ENCODE measurements at places on chromosomes 7 and 10. TPM values are rescaled to one million over a fixed set of nuclear protein-coding genes. Genes with fewer than 3 reads are reported as not detected.

DNA sequence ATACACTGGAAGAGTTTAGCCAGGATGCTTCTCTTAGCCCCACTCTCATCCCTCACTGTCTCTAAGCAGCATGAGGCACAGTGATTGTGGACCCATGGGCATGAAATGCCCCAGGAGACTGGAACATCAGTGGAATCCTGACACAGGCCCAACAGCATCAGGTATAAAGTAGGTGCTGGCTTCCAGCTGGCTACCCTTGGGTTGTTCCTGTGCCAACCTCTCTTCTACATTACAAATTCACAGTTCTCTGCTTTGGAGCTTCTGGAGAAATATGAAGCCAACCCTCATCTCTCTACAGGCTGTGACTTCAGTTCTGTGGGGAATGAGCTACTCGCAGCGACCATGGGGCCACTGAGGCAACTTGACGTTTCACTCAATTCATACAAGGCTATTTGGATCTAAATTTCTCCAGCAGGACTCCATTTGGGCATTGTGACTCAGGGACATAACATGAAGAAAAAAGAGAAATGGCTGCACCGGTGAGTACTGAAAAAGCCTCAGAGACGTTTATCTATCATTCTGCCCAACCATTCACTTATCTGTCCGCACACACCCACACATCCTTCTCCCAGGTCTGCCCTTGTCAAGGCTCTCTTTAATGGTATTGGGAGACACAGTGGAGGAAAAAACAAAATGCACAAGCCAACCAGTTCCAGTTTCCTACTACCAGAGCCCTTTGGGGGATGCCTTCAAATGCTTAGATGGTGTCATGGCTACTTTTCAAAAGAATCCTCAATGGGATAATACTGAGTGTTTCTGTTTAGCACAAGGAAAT is 35.4 kb upstream of the TM9SF3 start:
- no peak for DNase-seq

GRCh38 chr7:44224080-44224973 is 23.5 kb downstream of the YKT6 start:
- no peak for DNase-seq

GSTO2 gene
- 13.2 TPM for polyA plus RNA-seq

UROS gene
- polyA plus RNA-seq, result 32.5 TPM

GRCh38 chr10:88117869-88118632 is 254.6 kb downstream of the PTEN start:
- DNase-seq, result peak; percentile 14

STK31 gene
- 0.24 TPM for polyA plus RNA-seq

- DNase-seq, result no peak
These were observed 13.3 kb upstream of the HYCC1 start for GRCh38 chr7:23027261-23027660.

COL28A1 gene
- polyA plus RNA-seq, result 1.4 TPM

GRCh38 chr10:104641937-104642657 is 1.0 kb downstream of the SORCS3 start:
- DNase-seq, result no peak

SPDYE16 gene
- 0.10 TPM for polyA plus RNA-seq

- peak; percentile 28 for DNase-seq
These were observed 68.9 kb upstream of the NMT2 start for GRCh38 chr10:15237351-15237750.

- DNase-seq, result no peak
These were observed 126.1 kb upstream of the PRSS58 start for GRCh38 chr7:142383841-142384492.

DNA sequence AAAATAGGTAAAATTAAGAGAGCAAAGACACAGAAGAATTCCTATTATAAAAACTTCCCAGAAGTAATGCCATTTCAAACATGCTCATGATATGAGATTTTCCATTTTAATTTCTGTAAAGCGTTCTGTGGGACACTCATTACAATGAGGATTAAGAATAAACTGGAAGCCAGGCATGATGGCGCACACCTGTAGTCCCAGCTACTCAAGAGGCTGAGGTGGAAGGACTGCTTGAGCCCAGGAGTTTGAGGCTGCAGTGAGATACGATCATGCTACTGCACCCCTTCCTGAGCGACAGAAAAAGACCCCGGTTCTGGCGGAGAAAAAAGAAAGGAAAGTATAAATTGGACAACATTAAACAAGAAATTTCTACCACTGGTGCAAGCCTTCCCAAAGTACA is 1.5 kb downstream of the DNA2 start:
- DNase-seq, result no peak

DNA sequence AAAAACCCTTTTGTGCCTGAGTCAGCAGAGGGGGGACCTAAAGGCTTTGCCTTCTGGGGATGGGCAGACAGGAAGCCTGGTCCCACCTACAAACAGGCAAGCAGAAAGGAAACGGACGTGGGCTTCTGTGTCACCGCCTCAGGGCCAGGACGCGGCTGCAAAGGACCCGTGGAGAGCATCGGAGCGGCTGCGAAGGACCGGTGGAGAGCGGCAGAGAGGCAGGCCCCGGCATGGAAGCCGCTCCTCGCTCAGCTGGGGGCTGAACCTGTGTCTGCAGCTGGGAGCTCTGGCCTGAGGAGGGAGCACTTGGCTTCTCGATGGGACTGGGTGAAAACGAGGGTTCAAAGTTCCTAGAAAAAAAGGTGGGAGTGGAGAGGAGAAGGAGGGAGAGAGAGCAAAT is 125.4 kb upstream of the PPP2R2D start:
- DNase-seq, result no peak

DNA sequence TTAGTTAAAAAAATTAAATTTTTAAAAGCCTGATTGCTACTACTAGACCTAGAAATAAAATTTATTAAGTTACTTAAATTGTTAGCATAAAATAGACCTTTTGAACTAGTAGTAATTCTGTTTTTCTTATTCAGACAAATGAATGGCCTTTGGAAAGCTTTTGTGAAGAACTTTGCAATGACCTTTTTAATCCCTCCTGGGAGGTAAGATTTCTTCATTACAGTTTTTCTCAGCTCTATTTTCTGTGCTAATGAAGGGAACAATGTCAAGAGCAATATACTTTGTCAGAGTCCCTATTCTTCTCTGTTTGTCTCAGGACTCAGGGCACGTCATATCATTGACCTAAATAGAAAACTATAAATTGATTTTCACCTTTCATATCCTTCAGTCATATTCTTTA is 33.5 kb downstream of the BTAF1 start:
- no peak for DNase-seq

DNA sequence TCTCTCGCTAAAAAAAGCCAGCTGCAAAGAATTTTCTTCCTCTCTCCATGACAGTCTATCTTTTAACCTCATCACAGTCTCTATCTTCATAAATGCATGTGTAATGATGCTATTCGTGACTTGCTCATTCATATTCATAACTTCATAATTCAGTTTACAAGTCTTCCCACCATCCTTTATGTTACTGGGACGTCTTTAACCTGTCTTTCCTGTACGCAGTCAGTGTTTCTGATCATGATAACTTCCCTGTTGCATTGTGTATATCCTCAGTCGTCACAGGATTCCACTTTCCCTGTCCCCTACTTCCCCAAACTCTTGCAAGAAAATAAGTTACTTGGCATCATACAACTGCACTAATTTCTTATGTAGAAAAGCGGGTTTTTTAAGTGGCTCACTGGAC is 165.6 kb upstream of the ASAH2 start:
- peak; percentile 35 for DNase-seq

Data from small intestine (tissue), 16 donors.